Stimulated activated CD8-positive, alpha-beta memory T cell treated with anti-CD3 and anti-CD28 coated beads, Interleukin-7, amount 100 ng/mL, for 4 hours (primary cell): ENCODE measurements at places on chromosomes 5 and 9.

DNA sequence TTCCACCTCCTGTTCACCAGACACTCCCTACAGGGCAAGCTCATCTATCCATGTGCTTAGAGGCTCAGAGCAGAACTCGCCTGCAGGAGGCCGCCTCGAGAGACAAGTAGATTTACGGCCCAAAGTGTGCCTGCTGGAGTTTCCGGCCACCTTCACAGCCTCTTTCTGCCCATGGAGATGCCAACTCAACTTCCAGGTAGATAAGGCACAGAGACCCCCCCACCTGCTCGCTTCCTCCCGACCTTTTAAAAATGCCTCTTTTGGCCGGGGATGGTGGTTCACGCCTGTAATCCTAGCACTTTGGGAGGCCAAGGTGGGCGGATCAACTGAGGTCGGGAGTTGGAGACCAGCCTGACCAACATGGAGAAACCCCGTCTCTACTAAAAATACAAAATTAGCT is 46.6 kb downstream of the EXD3 start:
- DNase-seq: no peak

- no peak for DNase-seq
These were observed 30.1 kb downstream of the ZNF462 start for GRCh38 chr9:106893088-106893487.

- DNase-seq: no peak
These were observed 33.6 kb upstream of the HSD17B4 start for GRCh38 chr5:119418606-119419100.

GRCh38 chr5:8391911-8392310 is 523.0 kb downstream of the MTRR start:
- no peak for DNase-seq

DNA sequence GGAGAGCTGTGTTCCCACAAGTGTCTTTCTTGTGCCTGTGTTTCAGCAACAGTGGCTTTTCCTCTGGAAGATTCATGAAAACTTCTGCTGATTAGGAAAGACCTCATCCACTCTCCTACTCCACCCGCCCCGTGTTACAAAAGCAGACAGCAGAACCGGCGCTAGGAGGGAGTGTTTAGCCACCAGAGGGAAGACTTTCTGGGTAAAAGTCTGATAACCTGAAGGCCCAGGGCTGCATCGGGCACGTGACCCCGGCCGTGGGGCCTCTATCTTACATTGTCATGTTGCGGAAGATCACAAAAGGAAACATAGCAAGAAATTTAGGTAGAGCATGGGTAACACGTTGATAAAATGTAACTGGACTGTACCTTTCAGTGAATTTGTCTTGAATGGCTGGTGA is 32.0 kb upstream of the DMRT2 start:
- DNase-seq: no peak
